ENCODE measurements at places on chromosomes 1 and 21.

DNA sequence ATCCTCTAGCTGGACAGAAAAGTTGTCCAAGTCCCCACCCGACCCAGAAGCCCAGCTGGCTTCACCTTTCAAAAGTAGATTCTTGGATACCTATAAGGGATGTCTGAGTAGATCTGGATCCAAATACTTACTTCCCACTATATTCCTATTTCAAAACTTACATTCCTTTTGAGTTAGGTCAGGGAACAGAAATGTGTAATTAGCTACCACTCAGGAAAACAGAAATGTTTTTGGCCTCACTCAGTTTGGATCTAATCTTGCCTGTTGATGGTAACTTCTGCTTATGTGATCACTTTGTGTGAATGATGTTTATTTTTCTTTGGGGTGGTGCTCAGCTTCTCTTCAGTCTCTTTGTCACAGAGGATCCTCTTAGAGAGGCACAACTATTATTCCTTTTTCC, 814.4 kb upstream of the RGS18 start:
- DNase-seq, result no peak

DNA sequence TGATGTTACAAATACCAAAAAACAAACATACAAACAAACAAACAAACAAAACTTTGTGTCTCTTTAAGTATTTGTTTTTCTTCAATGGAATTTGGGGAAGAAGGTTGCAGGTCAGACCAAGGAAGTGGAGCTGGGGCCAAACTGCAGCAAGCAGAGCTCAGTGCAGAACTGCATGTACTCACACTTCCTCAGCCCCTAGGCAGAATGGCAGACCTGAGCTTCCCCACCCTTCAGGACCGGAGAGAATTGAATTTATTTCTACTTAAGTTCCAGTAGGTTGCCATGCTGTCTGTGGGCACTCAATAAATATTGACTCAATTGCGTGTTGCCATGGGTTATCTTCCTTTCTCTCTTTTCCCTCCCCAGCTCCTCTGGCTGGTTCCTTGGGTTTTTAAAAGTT, 173.6 kb downstream of the PTGER3 start:
- no peak for DNase-seq

GRCh38 chr1:98493469-98493868, 168.1 kb upstream of the SNX7 start:
- no peak for DNase-seq

GRCh38 chr1:15843826-15844572, 3.5 kb upstream of the SPEN start:
- no peak for DNase-seq

DNA sequence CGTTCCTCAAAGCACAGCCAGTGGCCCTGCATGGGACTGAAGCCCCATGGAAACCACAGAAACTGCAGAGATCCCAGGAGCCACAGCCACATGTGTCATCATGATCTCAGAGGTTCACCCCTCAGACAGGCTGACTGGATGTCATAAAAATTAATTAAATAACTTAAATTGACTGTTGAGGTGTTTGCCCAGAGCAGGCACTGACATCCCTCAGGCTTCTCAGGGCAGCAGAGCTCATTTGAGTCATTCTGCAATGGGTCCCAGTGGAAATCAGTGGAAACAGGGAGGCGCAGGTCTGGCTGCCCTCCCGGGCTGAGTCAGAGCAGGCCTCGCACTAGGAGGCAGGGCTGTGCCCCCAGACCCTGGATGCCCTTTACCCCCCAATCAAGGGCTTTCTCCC, 135.1 kb downstream of the CDC7 start:
- no peak for DNase-seq

GRCh38 chr1:222938986-222939385, 124.1 kb downstream of the DISP1 start:
- no peak for DNase-seq

DNA sequence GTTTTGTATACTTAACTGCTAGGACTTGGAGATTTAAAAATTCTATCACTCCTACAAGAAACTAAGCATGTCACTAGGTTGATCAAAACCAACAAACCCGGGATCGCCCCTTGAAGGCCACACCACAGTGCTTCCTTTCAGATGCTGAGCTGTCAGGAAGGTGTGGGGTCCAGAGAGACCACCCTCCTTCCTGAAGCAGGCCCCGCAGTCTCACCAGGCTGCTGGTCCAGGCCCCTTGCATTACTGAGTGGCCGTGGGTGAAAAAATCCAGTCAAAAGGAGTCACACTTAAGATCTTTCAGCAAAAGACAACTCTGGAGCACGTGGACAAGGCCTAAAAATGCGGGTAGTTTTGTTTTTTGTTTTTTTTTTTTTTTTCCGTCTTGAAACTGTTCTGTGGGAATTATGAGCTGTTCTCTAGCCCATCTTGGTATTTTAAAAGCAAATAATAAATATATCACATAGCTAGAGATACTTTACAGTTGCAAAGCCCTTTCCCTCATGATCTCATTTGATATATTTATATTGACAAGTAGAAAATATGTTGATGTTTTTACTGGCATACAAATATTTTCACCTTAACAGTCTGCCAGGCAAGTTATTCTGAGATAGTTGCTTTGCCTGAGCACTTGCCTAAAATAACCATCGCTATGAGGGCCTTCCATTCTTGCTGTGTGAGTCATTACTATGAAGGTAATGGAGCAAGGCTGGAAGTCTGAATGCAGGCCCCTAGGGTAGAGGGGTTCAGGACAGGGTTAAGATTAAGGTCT, 73.1 kb upstream of the EDEM3 start:
- no peak for DNase-seq

- no peak for DNase-seq
These were observed 11.8 kb downstream of the FCMR start for GRCh38 chr1:206909883-206910318.

- peak; percentile 30 for DNase-seq
These were observed 67.5 kb upstream of the ACOT11 start for GRCh38 chr1:54480525-54480848.

DNA sequence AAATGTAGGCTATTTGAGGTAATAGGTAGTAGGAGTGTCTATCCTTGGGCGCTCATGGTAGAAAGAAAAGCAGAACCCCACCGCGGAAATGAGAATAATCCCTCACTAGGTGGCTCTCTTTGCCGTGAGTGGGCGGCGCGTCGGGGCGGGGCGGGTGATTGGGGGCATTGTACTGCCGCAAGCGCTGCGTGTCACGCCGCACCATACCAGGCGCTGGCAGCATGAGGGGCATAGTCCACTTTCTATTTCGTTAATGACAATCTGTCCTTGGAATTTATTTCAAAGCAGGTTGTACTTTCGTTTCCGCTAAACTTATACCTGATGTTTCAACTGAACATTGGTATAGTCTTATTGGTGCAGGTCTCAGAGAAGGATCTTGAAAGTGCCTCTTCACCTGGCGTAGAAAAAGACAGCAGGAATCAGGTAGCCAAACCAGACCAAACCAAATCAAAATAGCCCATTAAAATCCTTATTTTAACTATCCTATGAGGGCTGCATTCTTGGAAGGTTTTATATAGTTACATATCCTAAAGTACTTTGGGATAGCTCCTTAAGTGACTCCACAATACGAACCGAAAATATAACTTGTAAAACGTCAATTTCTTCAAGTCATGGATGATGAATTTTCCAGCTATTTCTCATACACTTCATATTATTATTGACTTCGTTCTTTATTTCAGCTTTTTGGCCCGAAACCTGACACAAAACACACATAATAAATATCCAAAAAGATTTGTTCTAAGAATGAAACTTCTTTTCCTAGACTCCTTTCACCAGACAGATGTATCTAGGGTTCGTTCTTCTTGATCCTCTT, 1.9 kb upstream of the SMG7 start:
- DNase-seq, result peak; percentile 88

GRCh38 chr1:31571340-31572295, 4.7 kb upstream of the TINAGL1 start:
- DNase-seq, result no peak

- no peak for DNase-seq
These were observed 354.0 kb upstream of the RGS18 start for GRCh38 chr1:191804311-191804710.

DNA sequence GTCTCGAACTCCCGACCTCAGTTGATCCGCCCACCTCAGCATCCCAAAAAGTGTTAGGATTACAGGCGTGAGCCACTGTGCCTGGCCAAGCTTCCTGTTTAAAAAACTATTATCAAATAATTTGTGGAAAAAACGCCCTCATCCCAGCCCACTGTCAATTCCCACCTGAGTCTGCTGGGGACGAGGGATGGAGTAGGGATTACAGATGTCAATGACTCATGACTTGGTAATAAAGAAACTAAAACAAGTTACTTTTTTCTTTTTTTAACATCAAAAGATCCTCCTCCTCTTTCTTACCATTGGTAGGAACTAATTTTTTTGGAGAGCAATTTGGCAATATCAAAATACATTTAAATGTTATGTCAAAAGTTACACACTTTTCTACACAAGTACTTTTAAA, 9.7 kb downstream of the CNN3 start:
- DNase-seq, result no peak

- no peak for DNase-seq
These were observed 42.2 kb upstream of the COG2 start for GRCh38 chr1:230599926-230600656.

- no peak for DNase-seq
These were observed 5.6 kb upstream of the YRDC start for GRCh38 chr1:37813529-37814145.

DNA sequence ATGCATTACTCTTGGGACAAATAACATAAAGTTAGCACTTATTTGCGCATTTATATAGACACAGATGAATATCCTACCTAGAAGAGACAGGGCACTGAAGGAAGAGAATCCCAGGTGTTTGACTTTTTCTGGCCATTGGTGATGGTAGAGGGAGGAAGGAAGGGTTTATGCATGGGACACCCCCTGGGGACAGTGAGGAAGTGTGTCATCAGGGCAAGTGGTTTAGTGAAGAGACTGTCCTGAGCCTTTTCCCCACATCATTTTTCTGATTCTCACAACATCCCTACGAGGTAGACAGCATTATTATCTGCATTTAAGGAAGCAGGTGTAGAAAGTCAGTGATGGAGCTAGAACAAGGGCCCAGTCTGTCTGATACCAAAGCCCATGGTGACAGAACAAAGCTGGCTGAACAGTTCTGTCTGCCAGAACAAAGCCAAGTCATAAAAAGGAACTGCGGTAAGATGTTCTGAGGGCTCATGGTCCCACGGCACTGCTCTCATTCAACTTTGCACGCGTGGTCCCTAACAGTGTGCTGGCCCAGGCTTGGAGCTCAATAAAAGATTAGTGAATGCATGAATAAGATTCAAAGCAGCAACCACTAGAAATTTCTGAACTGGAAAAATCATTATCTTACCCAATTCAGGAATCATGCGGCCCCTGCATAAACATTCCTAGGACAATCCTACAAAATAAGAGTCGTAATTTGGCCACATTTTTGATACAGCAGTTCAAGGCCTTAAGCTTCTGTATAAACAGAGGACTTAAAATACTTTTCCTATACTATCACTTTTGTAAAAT, 12.2 kb upstream of the CDC42BPA start:
- DNase-seq, result no peak

DNA sequence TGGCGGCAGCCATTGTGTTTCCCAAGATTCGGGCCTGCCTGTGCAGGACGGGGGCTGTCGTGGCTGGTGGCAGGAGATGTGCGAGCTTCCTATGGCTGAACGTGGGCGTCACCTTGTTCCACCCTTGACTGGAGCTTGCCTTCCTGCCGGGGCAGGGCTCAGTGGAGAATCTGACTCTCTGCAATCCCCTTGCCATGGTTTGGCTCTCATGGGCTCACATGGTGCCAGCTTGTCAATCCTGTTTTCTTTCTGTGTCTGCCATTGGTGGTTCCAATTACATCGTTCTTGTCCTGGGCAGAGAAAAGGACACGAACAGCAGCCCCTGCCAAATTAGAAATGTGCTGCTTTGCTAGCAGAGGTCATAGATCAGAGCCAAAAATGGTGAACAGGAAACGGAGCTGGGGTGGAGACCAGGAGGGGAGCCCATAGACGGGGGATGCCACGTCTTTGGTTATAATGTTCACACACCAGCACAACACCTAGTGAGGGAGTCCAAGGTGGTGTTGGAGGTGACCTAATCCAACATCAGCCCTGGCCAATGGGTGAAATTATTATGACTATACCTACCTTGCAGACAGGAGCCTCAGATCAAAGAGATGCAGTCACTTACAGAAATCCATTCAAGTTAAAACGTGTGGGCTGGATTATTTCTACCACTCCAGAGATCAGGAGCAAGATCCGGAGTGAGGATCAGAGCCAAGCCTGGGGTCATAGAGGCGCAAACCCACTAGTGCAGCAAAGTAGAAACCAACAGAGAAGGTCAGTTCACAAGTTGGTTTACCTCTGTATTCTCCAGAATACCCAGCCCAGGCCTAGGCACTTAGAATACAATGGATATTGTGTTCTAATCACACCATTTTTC, 253.1 kb downstream of the SIPA1L2 start:
- DNase-seq, result no peak

DNA sequence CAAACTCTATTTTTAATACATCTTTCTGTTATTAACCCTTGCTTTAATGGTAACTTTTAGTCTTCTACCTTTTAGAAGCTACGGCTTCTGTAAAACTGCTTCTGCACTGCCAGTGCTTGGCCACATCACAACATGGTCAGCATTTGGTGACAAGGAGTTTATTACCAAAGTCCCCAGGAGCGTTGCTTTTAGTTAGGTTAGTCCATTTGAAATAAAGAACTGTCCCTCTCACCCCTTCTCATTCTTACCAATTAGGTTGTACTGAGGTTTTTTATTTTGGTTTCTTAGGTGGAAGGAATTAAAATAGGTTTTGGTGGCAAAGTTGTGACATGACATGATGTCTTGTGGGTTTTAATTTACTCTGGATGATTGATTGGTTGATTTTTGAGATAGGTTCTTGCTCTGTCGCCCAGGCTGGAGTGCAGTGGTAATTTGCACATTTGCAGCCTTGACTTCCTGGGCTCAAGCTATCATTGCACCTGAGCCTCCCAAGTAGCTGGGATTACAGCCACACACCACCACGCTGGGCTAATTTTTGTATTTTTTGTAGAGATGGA, 39.2 kb downstream of the SPEN start:
- no peak for DNase-seq

DNA sequence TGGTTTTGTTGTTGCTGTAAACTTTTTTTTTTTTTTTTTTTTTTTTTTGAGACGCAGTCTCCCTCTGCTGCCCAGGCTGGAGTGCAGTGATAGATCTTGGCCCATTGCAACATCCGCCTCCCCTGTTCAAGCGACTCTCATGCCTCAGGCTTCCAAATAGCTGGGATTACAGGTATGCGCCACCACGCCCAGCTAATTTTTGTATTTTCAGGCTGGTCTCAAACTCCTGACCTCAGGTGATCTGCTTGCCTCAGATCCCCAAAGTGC, 78.9 kb upstream of the SLC45A1 start:
- DNase-seq, result no peak

DNA sequence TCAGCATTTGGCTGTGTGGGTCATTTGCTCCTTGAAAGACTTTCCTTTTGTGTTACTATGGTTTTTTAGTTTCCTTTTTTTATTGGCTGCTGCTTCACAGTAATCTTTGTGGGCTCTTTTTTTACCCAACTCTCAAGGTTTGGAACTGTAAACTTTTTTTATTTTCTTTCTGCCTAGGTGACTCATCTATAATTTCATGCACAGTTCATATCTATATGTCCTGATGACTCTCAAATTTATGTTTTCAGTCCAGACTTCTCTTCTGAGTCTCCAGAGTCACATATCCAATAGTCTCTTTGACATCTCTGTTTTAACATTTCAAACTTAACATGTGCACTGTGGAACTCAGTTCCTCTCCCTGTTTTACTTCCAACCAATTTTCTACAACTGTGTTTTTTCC, 83.4 kb downstream of the ATF6 start:
- DNase-seq, result no peak

Data from CD4-positive, alpha-beta T cell treated with Interleukin-4 for 4 hours (primary cell).